Stimulated activated CD4-positive, alpha-beta T cell treated with anti-CD3 and anti-CD28 coated beads, Interleukin-1b, Interleukin-23, amount 100 ng/mL, for 1 hour (primary cell): ENCODE measurements at places on chromosomes 4 and X.

DNA sequence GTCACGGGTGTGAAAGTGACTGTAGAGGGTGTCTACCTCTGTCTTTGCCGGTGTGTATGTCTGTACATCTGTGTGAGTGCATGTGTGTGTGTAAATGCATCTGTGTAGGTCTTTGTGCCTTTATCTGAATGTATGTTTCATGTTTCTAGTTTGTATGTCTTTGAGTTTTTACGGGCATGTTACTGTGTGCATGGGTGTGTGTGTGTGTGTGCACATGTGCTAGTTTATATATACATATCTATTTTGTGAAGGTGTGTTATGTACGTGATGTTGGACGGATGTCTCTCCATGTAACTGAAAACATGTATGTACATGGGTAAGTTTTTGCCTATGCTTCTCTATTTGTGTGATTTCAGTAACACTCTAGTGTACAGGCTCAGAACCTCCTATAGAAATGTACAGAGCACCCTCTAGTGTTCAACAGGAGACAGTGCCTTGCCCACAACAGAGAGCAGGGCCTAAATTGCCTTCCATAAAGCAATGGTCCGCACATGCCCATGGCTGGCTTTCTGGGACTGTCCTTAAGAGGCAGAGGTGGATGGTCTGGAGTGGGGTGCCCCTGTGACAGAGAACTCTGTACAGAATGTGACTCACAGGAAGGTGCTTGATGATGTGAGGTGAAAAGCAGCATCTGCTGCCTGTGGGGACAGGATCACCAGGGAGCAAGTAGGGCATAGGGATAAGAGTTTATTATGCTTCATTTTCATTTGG lies 343.5 kb downstream of the RAPGEF2 start:
- DNase-seq, result no peak

DNA sequence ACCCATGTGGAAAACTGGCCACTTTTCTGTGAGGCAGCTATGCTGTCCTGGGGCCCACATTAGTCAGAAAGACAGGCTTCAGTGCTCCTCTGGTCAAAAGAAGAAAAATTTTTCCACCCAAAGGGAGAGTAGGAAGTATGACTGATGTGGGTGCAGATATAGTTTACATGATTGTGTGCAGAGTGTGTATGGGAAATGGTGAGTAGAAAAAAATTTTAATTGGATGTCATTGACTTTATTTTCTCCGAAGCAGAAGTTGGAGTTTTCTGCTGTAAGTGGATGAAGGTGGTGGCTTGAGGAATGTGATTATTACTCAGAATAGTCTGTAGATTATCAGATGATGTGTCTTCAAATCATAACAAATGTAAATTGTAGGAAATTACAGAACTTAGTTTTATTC lies 241.5 kb upstream of the IGFBP7 start:
- no peak for DNase-seq

- no peak for DNase-seq
These were observed 328.6 kb downstream of the ARHGAP10 start for GRCh38 chr4:148060264-148061140.

DNA sequence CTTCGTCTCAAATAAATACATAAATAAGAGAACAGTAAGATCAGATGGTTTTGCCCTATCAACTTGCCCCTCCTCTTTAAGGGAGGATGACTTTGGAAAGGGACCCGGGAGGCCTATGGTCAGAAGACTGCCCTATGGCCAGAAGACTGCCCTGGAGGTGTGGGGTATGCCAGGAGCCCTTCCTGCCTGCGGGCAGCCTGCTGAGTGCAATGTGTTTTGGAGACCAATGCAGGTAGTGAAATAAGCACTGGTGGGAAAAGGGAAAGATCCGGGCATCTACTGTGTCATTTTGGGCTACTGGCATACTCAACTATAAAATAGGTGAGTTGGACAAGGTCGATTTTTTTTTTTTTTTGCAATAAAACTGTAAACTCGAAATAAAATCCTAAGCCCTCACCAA lies 129.8 kb upstream of the SLC34A2 start:
- no peak for DNase-seq

- DNase-seq, result no peak
These were observed 98.7 kb upstream of the KLHL13 start for GRCh38 chrX:118215346-118215745.
